Heart right ventricle (tissue), 16 donors: ENCODE measurements at places on chromosomes 12 and 14. TPM values are rescaled to one million over a fixed set of nuclear protein-coding genes. Genes with fewer than 3 reads are reported as not detected.

DNA sequence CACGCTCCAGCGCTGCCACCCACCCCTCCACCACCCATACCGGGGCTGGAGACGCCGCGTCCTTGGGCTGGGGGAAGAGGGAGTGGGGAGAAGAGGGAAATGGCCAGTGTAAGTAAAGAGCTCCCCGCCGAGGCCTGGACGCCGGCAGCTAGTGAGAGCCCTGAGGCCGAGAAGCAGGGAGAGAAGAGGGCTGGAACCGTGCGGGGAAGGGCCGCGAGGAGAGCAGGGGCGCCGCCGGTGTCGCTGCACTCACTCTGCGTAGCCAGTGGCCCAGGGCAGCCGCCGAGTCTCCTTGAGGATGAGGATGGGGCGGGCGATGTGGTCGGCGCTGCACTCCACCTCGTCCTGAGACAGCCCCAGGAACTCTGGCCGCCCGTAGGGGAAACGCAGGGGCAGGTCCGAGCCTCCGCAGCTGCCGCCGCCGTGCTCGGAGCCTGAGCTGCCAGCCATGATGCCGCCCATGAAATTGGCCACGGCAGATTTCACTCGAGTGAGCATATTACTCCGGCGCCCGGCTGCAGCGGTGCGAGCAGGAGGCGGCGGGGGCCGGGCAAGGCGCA lies 631 bp downstream of the PPM1H start:
- peak; percentile 41 for DNase-seq

GRCh38 chr14:67199016-67199415 lies 9.8 kb downstream of the GARIN2 start:
- DNase-seq, result no peak

Gene FLRT2
- polyA plus RNA-seq, result 1.1 TPM

GRCh38 chr14:78683981-78684380 lies 513.8 kb downstream of the NRXN3 start:
- DNase-seq, result no peak

- no peak for DNase-seq
Observed at GRCh38 chr12:14275886-14276285, 89.6 kb upstream of the ATF7IP start.

GRCh38 chr14:89721956-89722355 lies 232.6 kb downstream of the EFCAB11 start:
- no peak for DNase-seq
